SIG-M5 (cell line): ENCODE measurements at places on chromosomes 12 and 14.

- DNase-seq, result no peak
Observed at GRCh38 chr14:100246809-100247428, 8.0 kb downstream of the YY1 start.

DNA sequence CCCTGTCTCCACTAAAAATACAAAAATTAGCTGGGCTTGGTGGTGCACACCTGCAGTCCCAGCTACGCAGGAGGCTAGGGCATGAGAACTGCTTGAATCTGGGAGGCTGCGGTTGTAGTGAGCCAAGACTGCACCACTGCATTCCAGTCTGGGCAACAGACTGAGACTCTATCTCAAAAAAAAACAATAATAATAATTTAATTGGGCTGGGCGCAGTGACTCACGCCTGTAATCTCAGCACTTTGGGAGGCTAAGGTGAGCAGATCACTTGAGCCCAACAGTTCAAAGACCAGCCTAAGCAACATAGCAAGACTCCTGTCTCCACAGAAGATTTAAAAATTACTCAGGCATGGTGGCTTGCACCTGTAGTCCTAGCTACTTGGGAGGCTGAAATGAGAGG lies 26.7 kb downstream of the CBX5 start:
- DNase-seq, result no peak

- DNase-seq, result no peak
Observed at GRCh38 chr12:38697289-38697688, 208.1 kb downstream of the CPNE8 start.

- DNase-seq, result no peak
Observed at GRCh38 chr12:101855364-101855884, 22.0 kb upstream of the DRAM1 start.

DNA sequence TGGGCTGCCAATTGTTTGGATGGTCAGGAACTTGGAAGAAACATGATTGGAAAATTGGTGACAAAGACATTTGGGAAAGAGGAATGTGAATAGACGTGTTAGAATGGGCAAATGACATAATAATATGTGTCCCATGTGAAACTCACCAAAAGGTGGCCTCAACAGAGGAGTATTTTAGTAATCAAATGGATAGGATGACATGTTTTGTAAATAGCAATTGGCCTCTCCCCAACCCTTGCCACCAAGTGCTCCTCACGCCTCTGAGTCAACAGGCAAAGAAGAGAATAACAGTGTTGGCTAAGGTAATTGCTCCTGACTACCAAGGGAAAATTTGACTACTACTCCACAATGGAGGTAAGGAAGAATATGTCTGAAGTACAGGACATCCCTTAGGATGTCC lies 81.4 kb downstream of the ATXN7L3B start:
- no peak for DNase-seq

DNA sequence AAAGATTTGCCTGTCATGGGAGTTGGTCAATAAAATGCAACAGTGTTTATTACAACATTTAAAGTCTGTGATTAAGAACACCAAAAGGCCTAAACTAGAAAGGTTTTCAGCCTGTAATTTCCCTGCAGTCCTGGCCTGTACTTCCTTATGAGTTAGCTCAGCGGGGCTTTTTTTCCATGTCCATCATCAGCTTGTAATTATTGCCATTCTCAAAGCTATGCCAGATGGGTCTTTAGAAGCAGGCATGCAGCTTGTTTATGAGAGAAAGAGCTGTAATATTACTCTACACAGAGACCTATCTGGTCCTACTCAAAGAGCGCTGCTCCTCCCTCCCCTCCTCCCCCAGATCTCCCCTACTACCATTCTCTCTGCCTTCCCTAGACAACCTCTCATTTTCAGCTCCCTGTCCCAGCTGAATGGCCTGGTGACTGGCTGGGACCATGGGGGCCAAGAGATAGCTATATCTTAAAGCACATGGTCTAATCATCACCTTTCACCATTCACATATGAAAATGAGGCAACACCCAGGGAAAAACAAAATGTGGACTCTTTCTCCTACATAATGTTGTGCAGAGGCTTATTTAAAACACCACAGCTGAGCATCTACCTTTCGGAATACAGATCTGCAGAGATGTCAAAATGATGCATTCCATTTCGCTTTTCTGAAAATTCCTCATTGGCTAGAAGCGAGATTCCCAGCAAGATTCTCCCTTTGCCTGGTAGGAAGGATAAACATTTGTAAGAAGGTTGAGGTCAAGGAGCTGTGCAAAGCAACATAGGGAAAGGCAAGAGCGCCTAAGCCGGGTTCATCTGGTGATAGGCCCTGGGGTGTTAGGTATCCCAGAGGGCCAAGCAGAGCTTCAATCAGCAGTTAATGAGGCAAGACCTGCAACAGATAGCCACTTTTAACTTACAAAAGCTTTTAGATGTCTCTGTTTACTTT lies 209.7 kb upstream of the CDKN3 start:
- no peak for DNase-seq

- peak; percentile 3 for DNase-seq
Observed at GRCh38 chr14:74302634-74303569, at the start of gene ABCD4. Gene ABCD4, minus strand, starts transcription at chr14:74302934. Its CDS starts 22 bp downstream, at chr14:74302912.

- no peak for DNase-seq
Observed at GRCh38 chr12:76863005-76863670, 15.7 kb downstream of the CSRP2 start.

DNA sequence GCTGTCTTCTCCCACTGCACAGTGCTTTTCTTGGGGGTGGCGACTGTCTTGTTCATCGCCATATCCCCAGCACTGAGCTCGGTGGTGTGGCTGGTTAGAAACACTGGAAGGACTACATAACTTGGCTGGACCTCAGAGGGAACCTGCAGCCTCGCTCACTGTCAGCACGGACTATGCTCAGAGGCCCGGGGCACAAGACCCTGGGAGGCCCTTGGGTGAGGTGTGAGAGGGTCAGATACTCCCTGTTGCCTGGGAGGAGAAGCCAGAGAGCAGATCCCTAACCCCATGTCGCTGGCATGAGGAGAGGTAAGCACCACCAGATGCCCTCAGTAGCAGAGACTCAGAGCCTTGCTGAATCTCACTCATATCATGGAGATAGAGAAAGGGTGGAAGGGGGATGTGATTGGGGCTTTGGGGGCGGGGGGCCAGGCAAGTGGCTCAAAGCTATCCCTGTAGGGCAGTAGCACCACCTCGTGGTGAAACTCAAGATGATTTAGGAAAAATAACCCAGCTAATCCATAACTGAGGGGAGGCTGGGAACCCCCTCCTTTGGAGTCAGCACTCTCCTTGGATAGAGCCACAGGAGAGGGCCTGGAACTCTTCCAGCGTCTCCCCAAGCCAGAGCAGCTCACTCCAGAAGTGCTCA lies 18.7 kb upstream of the HDAC7 start:
- DNase-seq, result no peak
